SK-N-MC (cell line): ENCODE measurements at places on chromosomes 5 and 9.

GRCh38 chr9:87829756-87830155 is 52.9 kb upstream of the SPATA31E1 start:
- DNase-seq: no peak

DNA sequence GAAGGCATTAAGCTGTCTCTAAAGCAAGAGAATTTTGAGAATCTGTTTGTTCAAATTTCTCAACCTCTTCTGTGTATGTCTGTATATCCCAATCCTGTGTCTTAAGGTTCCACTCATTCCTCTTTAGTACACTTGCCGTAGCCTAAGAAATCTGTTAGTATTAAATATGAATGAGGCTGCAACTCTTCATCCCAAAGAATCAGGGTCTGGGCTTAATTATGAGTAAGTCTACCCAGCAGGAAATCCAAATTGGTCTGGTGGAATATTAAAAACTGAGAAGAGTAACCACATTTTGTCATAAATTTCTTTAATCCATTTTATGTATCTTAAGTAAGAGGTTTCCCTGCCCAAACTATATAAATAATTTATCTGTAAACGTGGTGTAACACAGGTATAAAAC is 1171.2 kb downstream of the CDH12 start:
- DNase-seq: peak; percentile 93

DNA sequence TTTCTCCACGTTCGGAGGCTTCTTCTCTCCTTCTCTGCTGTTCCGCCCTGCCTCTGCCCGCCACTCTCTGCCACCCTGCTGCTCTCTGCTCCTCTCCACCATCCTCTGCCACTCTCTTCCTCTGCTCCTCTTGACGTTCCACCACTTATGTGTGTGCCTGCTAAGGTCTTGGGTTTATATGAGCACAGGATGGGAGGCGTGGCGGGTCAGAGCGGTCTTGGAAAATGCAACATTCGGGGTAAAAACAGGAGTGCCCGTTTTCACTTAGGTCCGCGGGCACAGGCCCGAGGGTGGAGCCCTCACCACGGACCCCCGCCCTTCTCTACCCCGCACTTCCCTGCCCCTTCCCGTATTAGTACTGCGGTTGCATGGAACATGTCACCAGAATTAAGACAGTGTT is 114.4 kb upstream of the FBXL7 start:
- DNase-seq: no peak

GRCh38 chr9:104868687-104869404 is 59.1 kb downstream of the ABCA1 start:
- DNase-seq: peak; percentile 5

DNA sequence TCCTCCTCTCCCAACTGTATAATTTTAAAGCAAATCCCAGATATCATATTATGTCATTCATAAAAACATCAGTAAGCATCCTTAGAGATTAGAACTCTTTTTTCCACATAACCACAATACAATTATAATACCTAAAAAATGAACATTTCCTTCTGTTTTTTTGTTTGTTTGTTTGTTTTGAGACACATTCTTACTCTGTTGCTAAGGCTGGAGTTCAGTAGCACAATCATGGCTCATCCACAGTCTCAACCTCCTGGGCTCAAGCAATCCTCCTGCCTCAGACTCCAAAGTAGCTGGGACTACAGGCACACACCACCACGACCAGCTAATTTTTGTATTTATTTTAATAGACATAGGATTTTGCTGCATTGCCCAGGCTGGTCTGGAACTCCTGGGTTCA is 8.0 kb downstream of the F2R start:
- DNase-seq: no peak

GRCh38 chr5:139212486-139212885 is 14.3 kb upstream of the SIL1 start:
- DNase-seq: no peak

GRCh38 chr5:30928956-30929355 is 264.5 kb upstream of the CDH6 start:
- no peak for DNase-seq

- no peak for DNase-seq
Measured at GRCh38 chr9:16689351-16689938, 181.0 kb downstream of the BNC2 start.

DNA sequence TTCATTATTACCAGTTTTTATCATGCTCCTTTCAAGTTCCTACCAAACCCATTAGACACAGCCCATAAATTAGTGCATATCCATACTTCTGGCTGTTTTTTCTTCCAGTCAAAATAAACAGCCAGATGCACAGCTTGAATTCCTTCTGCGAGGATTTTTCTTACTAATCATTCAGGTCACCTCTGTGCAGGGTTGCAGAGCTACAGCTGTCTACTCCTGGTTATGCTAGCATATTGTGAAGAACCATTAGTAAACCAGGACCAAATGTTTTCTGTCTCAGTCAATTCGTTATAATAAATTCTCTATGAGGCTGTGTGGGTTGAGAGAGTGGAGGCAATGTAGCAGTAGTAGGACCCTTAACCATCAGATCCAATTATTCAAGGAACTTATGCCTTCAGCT is 8.1 kb upstream of the MINAR2 start:
- no peak for DNase-seq

- no peak for DNase-seq
Measured at GRCh38 chr9:133727277-133727875, 10.8 kb downstream of the SARDH start.

- DNase-seq: no peak
Measured at GRCh38 chr5:65925044-65925600, 1.3 kb upstream of the ERBIN start.

DNA sequence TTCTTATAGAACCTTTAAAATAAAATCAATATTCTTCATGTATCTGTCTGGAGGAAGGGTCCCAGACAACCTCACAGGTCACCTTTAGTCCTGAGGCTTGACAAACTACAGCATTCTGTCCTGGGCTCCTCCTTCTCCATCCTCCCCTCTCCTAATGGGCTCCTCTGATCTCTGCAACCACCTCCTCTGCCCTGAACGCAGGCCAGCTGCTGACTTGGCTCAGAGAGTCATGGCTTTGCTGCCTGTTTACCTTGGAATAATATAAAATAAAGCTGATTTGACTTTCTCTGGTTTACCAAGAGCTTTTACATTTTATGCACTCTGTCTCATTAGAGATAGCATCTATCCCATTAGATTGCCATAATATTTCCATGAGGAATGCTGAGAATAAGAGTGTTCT is 159.4 kb downstream of the SEMA6A start:
- DNase-seq: no peak

GRCh38 chr5:169433221-169433651 is 132.3 kb upstream of the SLIT3 start:
- no peak for DNase-seq

DNA sequence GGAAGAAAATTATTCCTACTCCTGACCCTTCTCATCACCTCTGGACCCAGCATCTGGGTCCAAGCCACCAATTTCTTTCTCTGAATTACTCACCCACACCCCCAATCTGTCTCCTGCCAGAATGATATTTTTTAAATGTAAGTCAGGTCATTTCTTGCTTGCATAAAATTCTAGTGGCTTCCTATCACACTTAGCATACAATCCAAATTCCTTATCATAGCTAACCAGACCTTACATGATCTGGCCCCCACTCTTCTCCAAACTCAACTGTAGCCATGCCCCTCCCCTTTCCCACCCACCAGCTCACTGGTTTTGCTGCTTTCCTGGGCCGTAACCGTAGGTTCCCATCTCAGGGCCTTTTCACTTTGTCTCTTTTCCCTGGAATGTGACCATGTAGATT is 15.2 kb downstream of the HTR4 start:
- no peak for DNase-seq

DNA sequence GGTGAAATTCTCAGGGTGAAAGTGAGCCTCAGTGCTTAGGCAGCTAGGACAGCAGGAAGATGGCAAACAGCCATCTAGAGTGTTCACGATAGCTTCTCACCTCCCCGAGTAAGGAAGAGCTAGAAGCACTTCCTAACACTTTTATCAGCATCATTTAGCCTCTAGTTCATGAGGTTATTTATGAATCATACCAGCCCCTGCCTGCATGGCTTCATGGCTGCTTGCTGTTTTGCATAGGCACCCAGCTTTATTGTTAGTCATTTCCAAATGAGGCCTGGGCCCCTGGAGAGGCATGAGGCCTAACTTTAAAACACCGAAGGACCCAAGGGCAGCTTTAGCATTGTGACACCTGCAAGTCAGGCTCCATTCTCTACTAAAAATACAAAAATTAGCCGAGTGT is 134.9 kb upstream of the PANK3 start:
- DNase-seq: no peak

GRCh38 chr9:126334721-126335621 is 8.3 kb downstream of the MVB12B start:
- no peak for DNase-seq

DNA sequence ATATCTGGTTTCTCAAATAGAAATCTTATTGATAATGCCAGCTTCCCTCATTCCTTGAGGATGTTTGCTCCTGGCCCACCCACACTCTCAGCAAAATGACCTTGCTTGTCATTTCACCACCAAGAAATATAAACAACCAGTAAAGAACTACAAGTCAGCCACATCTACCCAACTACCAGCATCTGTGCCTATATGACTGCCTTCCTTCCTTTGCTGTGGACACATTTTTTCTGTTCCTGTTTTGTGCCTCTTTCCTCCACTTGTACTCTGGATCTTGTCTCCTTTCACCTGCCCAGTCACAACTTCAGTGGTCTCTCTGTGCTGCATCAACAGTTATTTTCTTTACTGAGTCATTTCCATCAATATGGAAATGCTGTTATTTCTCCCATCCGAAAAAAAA is 20.3 kb downstream of the KIF2A start:
- no peak for DNase-seq

DNA sequence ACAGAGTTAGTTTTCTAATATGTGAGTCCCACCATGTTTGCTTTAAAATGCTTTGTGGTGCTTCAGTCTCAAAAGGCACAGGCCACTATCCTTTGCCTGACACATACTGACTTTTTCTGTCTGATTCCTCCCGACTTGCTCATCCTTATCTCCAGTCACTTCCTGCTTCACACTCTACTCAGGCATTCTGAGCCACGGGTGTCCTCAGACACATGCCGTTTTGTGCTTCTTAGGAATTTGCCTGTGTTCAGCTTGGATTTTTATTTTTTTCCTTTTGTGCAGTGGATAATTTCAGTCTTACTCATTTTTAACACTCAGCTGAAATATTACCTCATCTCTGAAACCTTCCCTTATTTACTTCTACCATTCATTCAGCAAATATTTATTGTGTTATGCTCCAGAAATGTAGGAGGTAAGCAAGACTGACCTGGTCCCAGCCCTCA is 54.1 kb downstream of the MAN2A1 start:
- no peak for DNase-seq

- no peak for DNase-seq
Measured at GRCh38 chr5:176823869-176824412, 13.6 kb downstream of the UNC5A start.

GRCh38 chr9:108217431-108218349 is 638.1 kb downstream of the ACTL7B start:
- DNase-seq: no peak

- no peak for DNase-seq
Measured at GRCh38 chr5:148352696-148353095, 17.3 kb downstream of the SPINK9 start.

DNA sequence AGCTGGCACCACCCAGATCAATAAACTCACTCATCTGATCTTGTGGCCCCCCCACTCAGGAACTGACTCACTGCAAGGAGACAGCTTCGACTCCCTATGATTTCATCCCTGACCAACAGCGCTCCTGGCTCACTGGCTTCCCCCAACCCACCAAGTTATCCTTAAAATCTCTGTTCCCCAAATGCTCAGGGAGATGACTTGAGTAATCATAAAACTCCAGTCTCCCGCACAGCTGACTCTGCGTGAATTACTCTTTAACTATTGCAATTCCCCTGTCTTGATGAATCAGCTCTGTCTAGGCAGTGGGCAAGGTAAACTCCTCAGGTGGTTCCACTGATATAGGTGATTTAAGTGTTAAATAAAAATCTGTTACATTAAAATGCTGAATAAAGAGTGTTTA is 1.9 kb upstream of the TRIM32 start:
- DNase-seq: no peak

- no peak for DNase-seq
Measured at GRCh38 chr5:74490814-74491213, 149.7 kb downstream of the ENC1 start.

- DNase-seq: no peak
Measured at GRCh38 chr5:146877783-146878475, 628 bp downstream of the PPP2R2B start.

GRCh38 chr5:40490464-40491111 is 189.1 kb upstream of the PTGER4 start:
- DNase-seq: no peak

DNA sequence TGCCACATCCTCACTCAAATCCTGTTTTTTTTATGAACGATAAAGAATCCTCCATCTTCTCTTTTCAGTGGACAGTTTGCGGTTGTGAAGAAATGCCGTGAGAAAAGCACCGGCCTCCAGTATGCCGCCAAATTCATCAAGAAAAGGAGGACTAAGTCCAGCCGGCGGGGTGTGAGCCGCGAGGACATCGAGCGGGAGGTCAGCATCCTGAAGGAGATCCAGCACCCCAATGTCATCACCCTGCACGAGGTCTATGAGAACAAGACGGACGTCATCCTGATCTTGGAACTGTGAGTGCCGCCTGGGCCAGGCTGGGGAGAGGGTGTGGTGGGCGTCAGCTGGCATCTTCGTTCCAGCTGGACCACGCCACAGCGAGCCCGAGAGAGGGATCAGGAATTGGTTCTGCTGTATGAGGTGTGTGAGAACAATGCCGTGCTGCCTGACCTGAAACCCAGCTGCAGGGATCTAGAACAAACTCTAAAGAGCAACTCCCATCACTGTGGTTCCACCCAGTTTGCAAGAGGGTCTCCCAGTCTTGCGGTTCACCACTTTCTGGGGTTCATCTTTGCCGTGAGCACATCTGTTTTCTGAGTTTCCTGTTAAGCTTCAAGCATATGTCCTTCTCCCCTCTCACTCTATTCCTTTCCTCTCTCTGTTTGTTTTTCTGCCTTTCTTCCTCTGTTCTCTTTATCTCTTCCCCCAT is 107.4 kb downstream of the DAPK1 start:
- DNase-seq: no peak

GRCh38 chr5:116135344-116135743 is 50.5 kb downstream of the COMMD10 start:
- DNase-seq: no peak

GRCh38 chr5:168234133-168234532 is 57.3 kb upstream of the WWC1 start:
- no peak for DNase-seq

DNA sequence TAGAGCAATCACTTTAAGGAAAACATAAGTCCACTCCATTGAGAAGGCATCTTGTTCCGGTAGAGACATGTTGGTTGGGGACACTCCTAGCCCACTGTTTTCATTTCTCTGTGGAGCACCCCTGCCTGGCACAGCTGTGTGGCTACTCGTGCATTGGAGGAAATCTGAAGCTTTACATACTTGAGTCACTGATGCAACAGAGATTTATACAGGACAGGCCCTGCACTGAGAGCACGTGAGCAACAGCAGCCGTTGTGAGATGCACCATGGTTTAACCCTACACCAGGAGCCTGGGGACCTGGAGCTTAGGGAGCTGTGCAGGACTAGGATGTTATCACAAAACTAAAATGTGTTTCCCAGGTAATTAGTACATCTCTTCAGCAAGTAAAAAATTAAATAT is 230.7 kb upstream of the IRX1 start:
- no peak for DNase-seq

GRCh38 chr5:67361932-67362729 is 165.5 kb upstream of the CD180 start:
- DNase-seq: no peak

- DNase-seq: no peak
Measured at GRCh38 chr5:96220610-96221390, 212.2 kb downstream of the PCSK1 start.

GRCh38 chr5:141547488-141547887 is 58.6 kb downstream of the PCDHGC5 start:
- no peak for DNase-seq
